ENCODE measurements at places on chromosomes 13 and 19.

- DNase-seq, result no peak
Measured at GRCh38 chr19:35665604-35666003, 713 bp upstream of the UPK1A start.

GRCh38 chr19:40663695-40664692 lies 26.5 kb downstream of the NUMBL start:
- no peak for DNase-seq

DNA sequence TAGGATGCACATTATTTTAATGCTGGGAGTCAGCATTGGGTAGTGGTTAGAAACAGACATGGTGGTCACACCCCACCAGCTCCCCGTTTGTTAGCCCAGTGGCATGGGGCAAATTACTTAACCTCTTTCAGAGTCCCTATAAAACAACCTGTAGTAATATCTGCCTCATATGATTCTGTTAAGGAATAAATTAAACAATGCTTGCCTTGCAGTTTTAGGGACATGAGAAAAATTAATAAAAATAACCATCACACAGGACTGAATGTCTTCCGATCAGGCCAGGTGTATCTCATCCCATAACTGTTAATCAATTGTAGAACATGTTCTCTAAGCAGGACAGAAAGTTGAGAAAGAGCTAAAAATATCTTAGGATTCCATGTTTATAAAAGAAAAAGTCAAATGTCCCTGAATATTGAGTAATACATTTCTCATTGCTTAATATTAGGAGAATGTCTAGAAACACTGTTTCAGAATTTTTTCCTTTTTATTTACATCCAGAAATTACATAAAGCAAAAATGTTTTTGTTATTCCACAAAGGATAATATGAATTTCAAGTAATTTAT lies 196.5 kb downstream of the GPC6 start:
- no peak for DNase-seq

DNA sequence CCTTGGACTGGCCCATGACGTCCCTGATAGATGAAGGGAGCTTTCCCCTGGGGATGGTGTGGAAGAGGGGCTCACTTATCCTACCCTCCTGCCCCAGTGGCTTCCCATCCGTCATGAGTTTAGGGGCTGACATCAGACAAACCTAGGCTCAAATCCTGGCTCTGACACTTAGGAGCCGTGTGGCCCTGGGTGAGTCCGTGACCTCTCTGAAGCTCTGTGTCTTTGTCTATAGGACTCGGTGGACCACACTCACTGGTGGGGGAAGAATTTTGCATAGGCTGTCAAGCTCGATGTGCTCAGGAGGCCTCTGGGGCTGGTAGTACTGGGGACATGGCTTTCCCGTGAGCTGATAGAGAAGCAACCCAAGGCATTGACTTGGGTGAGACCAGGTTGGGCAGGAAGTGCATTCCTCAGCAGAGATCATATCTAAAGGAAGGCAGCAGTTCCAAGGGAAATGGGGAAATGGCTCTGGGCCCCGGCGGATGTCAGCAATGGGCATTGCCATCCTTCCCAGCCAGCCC lies 17.4 kb upstream of the AP1M2 start:
- no peak for DNase-seq
